ENCODE measurements at places on chromosomes 7 and 10. TPM values are rescaled to one million over a fixed set of nuclear protein-coding genes. Genes with fewer than 3 reads are reported as not detected.

Gene TUBB8
- total RNA-seq: not detected

Gene HERPUD2
- 19.8 TPM for total RNA-seq

Gene CLRN3
- not detected for total RNA-seq

Gene CALCR
- total RNA-seq: not detected

Gene LFNG
- total RNA-seq: 46.8 TPM
